Upper lobe of right lung (tissue), 1 donor: ENCODE measurements at places on chromosomes 5 and 9. TPM values are rescaled to one million over a fixed set of nuclear protein-coding genes. Genes with fewer than 3 reads are reported as not detected.
A peak's percentile ranks its signal among the peaks of the same experiment; 100 is the strongest.

DNA sequence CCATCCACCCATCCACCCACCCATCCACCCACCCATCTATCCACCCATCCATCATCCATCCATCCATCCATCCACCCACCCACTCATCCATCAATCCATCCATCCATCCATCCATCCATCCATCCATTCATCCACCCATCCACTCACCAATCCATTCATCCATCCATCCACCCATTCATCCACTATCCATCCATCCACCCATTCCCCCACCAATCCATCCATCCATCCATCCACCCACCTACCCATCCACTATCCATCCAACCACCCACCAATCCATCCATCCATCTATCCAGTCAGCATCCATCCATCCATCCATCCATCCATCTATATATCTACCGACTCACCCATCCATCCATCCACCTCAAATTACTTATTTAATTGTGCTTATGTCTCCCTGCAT lies 36.9 kb upstream of the PHYKPL start:
- no peak for DNase-seq

The IL9 gene
- not detected for total RNA-seq

The INSL4 gene
- not detected for total RNA-seq

GRCh38 chr9:38068701-38069628 lies at the start of gene SHB:
Gene SHB, minus strand, starts transcription at chr9:38069227. Its CDS starts 582 bp downstream, at chr9:38068645.
- DNase-seq: peak; percentile 94

The DNAH5 gene
- 4.6 TPM for total RNA-seq

- DNase-seq: no peak
Measured at GRCh38 chr9:125911861-125912644, 164.9 kb downstream of the PBX3 start.

- peak; percentile 46 for DNase-seq
Measured at GRCh38 chr9:113492343-113493202, 29.0 kb downstream of the RGS3 start.

DNA sequence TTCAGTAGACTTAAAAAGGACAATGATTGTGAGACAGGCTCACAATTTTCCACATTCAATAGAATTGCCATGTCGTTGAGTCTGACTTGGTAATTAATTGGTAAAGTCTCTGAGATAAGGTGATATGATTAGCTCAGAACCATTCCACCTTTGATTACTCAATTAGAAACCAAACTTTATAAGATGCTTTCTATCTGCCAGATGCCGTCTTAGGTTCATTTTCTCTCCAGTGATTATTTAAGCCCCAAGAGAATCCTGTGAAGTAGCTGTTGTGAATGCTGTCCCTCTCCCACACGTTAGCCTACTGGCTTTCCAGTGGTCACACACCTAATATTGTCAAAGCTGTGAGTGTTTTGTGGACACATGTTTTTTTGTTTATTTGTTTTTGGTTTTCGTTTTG lies 528.9 kb upstream of the ZNF462 start:
- no peak for DNase-seq

- no peak for DNase-seq
Measured at GRCh38 chr9:112494153-112494552, 7.5 kb downstream of the KIAA1958 start.

GRCh38 chr5:160534914-160535313 lies 113.3 kb downstream of the PTTG1 start:
- no peak for DNase-seq

DNA sequence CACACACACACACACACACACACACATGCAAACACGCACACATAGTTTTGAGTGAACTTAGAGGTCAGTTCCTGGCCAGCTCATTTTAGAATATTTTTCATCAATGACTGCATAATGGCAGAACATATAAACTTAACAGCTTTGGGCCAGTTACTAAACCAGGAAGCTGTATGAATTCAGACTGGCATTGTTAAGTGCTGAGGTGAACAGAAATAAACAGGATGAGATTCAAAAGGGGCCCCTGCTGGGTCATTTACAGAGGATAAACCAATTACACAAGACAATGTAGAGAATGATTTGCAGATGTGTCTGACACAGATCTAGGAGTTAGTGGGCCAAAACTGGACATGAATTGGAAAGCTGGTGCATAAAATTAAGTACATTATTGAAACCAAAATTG lies 44.6 kb downstream of the MARCHF11 start:
- DNase-seq: no peak

DNA sequence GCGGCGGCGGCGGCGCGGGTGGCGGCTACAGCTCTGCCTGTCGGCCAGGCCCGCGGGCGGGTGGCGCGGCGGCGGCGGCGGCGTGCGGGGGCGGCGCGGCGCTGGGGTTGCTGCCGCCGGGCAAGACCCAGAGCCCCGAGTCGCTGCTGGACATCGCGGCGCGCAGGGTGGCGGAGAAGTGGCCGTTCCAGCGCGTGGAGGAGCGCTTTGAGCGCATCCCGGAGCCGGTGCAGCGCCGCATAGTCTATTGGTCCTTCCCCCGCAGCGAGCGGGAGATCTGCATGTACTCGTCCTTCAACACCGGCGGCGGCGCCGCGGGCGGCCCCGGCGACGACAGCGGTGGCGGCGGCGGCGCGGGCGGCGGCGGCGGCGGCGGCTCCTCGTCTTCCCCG lies 296 bp downstream of the ZSWIM6 start:
- DNase-seq: peak; percentile 78

DNA sequence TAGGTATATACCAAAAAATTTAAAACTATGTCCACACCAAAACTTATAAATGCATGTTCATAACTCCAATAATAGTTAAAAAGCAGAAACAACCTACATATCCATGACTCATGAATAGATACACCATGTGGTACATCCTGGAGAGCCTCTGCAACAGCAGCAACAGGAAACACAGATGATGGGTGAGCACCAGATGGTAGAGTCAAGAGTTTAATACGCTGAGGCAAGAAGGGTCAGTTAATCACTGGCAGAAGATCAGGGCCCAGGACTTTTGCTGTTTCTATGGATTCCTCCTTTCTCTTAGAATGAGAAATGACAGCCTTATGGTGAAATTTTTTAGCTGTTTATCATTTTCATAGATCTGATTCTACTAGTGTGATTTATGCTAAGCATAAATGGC lies 351.8 kb upstream of the ADAMTSL1 start:
- DNase-seq: no peak
